ENCODE measurements at places on chromosomes 12 and 14.

DNA sequence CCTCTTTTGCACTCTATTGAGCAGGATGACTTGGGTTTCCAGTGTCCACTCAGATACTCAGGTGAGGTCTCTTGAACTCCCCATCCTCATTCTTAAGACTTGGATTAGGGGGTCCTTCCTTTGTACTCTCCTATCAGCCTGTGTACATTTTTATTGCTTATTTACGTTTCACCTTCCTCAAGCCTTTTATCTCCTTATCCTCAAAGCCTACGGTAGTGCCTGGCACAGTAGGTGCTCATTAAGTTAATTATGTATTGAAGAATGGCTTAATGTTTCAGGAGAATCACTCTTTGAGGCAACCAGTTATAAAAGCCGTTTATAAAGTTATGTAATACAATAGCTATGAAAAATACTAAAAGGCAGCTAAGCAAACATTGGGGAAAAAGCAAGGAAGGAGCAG, 315.7 kb downstream of the NPAS3 start:
- DNase-seq: no peak

DNA sequence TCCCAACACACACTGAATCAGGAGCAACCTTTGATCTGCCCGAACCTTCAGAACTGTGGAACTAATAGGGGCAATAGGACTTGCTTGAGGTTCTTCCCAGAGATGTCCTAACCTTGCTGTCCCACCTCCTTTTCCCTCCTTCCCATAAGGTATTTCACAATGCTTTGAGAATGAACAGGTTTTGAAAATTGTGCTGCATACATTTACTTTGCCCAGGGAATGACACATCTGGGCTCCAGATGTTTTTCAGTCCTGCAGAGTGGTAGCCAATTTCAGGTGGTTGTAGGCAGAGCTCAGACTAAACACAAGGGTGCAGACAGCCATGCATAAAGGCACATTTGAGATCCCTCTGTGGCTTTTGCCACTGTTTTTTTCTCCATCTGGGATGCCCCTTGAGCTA, 206.7 kb upstream of the PWP1 start:
- no peak for DNase-seq

DNA sequence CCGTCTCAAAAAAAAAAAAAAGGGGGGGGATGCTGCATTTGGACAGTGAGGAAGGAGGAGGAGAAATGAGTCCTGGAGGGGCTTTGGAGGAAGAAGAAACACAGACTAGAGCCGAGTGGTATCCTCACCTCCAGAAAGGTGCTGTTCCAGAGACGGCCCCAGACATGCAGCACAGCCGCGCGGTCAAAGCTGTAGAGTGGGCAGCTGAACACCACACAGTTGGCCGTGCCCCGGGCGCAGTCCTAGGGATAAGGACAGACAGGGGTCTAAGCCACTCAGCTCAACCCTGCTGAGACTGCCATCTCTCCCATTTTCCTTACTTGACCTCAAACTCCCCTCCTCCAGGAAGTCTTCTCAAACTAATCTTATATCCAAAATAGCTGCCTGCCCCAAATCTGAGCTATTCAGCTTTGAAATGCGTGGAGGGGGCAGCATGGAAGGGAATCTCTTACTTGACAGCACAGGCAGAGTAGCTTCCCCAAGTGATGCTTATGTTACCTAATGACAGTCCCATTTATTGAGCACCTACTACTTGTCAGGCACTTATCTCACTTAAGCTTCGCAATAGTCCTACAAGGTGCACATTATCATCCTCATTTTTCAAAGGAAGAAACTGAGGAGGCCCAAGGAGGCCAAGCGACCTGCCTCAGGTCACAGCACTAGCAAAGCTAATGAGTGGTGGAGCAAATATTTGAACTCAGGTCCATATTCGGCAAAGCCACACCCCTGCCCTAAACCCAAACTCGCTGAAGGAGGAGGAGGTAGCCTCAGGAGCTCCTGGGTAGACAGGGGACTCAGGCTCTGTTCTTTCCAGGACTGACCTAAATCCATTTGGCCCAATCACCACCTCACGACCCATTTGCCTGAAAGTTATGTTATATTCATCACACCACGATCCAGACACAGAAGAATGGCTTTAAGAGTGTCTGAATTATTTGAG, 18.7 kb downstream of the ITGA7 start:
- no peak for DNase-seq

DNA sequence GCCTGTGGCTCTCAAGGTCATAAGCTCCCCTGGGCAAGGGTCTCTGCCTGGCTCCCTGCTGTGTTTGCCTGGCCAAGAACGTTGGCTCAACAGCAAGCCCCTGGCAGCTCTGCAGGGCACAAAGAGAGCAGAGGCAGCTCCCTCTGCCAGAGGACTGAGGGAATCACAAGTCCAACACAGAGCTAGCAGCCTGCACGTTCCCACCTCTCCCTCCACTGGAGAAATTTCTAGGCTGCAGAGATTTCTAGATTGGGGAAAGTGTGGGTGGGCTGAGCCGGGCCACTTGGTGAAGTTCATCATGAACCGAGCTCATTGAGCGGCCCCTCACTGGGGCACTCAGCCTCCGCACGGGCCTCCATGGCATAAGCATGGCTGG, 19.8 kb downstream of the ZFYVE21 start:
- no peak for DNase-seq

- no peak for DNase-seq
Measured at GRCh38 chr14:76405627-76406026, 29.7 kb downstream of the ESRRB start.

- DNase-seq: no peak
Measured at GRCh38 chr12:2583642-2584401, 210.9 kb upstream of the FKBP4 start.

- no peak for DNase-seq
Measured at GRCh38 chr14:94659256-94659655, 47.1 kb downstream of the SERPINA3 start.

- peak; percentile 51 for DNase-seq
Measured at GRCh38 chr12:46303039-46303666, 34.3 kb upstream of the SLC38A1 start.

GRCh38 chr14:106848330-106849121, 1322.1 kb downstream of the TMEM121 start:
- peak; percentile 15 for DNase-seq

- peak; percentile 10 for DNase-seq
Measured at GRCh38 chr14:81589381-81590065, 55.9 kb upstream of the SEL1L start.

GRCh38 chr14:23339506-23340268, 13.0 kb downstream of the SLC22A17 start:
- no peak for DNase-seq

DNA sequence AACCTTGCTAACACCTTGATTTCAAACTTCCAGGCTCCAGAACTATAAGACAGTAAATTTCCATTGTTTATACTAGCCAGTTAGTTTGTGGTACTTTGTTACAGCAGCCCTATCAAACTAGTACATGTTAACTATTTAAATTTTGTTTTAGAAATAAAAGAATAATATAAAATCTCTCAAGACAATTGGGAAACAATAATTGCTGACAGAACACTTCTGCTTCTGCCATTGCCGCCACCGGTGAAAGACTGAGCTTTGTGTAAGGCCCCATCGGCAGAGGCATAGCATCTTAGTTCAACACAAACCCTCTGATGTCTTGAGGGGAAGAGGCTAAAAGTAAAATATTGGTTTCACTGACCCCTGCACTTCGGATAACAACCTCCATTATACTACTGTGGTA, 1607.1 kb upstream of the SEL1L start:
- DNase-seq: no peak

DNA sequence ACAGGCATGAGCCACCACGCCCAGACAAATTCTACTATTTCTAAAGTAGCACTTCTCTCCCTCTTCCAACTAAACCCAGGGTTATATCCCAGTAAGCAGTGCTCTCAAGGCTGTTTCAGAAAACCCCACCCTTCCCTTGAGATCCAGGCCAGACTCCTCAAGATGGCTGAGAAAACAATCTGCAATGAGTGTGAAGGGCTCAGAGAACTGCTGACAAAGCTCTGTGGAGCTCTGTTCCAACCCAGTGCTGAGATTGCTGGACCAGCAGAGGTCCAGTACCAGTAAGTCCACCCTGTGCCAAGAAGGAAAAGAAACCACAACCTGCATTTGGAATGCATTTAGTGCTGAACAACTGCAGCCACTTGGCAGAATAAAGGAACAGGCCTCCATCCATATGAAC, 3.7 kb upstream of the IFFO1 start:
- no peak for DNase-seq

DNA sequence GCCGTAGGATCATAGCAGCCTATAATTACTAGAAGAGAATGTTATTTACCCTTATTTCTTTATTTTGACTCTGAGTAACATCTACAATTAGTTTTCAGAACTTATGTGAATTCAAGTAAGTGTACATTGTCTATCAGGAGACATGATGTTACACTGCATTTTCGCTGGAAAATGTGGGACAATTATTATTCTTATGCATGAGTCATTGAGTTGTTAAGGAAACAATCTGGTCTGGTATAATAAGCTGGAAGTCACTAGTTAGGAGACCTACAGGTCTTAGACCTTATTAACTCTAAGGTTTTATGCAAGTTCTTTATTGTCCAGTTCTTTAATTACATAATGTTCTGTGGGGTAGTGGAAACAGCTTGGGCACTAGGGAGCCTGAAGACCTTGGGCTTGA, 5.8 kb downstream of the KTN1 start:
- DNase-seq: no peak

- no peak for DNase-seq
Measured at GRCh38 chr12:14874882-14875281, 10.8 kb downstream of the MGP start.

DNA sequence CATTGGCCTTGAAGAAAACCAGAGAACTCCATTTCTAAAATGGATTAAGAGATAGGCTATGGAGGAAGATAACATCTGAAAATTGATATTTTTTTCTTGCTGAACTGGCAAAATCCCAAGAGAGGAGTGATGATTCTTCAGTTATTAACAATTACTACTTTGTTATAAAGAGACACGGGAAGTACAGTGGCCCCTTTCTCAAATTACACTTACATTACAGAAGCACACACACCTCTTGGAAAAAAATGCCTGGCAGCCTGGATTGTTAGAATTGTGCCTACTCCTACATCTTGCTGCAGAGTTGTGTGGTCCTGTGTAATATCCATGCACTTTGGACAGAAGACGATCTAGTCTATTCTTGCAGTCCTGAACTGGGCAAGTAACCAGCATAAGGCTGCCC, 71.7 kb downstream of the TGFB3 start:
- no peak for DNase-seq

DNA sequence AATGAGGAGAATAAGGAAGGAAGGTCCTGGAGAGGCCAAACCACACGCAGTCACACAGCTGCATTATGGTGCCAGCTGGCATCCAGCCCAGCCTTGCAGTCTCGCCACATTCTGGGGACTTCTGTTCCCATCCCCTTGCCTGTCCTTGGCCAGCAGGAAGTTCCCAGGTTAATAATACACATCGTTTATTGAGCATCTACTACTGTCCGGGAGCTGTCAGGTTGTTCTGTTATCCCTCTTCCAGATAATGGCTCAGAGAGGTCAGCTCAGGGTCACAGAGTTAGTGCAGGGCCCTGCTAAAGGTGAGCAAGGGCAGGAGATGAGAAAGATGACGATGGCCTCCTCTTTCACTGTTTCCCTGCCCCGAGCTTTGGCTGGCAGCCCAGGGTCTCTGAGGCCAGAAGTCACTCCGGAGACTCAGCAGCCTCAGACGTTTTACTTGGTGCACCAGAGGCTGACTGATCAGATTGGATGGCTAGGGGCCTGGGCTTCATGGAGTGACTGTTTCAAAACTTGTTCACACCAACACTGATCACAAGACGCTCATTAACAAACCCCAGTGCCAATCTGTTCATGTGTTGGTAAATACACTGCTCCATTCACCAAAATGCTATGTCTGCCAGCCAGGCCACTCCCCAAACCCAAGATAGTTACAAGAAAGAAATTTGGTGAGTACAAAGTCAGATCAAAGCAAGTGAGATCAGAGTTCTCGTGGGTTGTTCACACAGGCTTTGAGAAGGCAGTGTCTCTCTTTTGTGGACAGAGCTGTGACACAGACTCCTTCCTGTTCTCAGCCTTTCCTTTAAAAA, 79.2 kb downstream of the B4GALNT3 start:
- no peak for DNase-seq
